ENCODE measurements at places on chromosomes 7 and 10. TPM values are rescaled to one million over a fixed set of nuclear protein-coding genes. Genes with fewer than 3 reads are reported as not detected.

DNA sequence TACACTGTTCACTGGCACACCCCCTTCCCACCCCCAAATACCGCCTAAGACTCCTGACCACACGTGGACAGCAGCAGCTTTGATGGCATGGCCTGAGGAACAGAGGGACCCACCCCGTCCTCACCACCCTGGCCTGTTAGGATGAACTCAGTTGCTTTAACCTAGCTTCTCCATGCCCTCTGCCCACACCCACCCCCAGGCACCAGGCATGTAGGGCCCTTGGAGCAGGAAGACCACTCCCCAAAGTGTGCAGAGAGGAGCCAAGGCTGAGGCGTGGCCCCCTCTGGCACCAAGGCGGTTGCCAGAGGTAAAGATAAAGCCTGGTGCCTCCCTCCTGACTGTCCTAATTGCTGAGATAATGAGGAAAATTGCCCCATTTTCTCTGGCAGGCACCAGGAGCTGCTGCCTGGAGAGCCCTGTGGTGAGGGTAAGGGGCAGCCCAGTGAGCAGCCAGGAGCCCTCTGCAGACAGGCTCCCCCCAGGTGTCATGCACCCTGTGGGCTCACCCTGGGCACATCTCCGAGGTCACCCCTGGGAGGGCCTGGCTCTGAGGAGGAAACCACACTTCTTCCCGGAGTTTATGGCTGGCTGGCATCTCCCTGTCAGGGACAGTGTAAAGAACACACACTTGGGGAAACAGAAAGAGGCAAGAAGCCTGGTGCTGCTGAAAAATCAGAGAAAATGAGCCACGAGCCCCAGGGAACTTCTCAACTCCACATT is 47.7 kb downstream of the LRRC20 start:
- H3K4me1 ChIP-seq, result peaks cover 17% of the 10 kb centered on the region
- H3K27me3 ChIP-seq, result no peaks in the 10 kb centered on the region
- no peak overlapping the region for H3K27ac ChIP-seq
- no peak overlapping the region for H3K4me3 ChIP-seq

DNA sequence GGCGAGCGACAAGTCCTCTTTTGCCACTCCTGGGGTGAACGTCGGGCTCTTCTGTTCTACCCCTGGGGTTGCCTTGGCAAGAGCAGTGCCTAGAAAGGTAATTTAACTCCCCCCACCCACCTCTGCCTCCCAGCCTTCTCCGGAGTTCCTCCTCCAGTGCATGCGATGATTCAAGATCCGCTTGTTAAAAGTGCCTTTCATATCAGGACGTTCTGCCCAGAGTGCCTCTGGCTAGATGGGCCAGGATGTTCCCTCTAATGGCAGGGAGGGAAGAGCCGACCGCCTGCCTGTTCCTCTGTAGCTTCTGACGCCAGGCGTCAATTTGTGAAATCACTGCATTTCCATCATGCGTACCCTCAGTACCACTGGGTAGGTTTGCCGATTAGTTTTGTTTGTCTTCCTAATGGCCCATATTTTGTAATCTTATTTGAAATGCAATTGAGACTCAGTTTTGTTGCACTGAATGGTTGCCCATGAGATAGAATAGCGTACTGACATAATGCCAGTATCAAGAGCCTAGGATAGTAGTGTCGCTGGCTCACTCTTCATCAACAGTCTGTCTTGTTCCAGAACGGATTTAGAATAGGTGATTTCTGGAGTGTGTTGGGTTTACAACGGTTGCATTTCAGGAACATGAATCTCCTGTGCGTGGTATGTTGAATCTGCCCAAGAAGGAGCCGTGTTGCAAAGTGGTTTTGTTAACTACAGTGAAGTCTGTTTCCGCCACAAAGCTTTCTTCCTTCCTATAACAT is 13.5 kb downstream of the ECHDC3 start:
- no peak overlapping the region for H3K27ac ChIP-seq
- H3K4me1 ChIP-seq, result peaks cover 5% of the 10 kb centered on the region
- H3K27me3 ChIP-seq, result no peaks in the 10 kb centered on the region
- no peaks in the 10 kb centered on the region for H3K36me3 ChIP-seq

DNA sequence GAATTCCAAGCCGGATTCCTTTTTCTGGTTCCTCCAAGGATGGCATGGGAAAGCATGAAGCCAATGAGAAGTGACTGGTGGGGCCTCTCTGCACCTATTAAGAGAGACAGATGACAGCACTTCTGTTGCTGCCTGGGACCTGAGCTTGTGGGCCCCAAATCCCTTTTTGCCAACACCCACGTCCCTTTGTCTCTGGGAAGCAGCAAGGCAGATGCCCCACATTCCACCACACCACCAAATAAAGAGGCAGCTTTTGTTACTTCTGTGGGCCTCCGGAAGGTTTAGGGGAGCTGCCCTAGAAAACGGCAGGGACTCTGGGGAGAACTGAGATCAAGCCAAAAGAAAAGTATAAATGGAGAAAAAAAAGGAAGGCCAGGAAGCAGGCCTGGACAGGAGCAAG is 3.4 kb downstream of the CCDC136 start:
- H3K27me3 ChIP-seq, result peaks cover 3% of the 10 kb centered on the region
- peaks cover 2% of the 10 kb centered on the region for H3K4me1 ChIP-seq
- no peak overlapping the region for H3K4me3 ChIP-seq
- DNase-seq, result no peak
- H3K36me3 ChIP-seq, result no peaks in the 10 kb centered on the region

DNA sequence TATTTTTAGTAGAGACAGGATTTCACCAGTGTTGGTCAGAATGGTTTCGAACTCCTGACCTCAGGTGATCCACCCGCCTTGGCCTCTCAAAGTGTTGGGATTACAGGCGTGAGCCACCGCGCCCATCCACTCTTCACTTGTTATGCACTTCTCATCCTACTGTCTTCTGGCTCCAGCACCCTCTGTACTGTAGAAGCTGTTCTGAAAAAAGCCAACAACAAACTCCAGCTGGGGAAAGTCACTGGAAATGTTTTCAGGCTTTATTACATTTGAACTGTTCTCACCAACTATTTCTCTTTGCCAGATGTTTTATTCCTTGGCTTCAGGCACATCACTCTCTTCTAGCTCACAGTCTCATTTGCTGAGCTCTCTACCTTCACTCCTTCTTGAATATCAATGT is 122.5 kb upstream of the EGR2 start:
- no peak for DNase-seq
- H3K27ac ChIP-seq, result no peak overlapping the region
- H3K4me1 ChIP-seq, result peaks cover 2% of the 10 kb centered on the region
- H3K27me3 ChIP-seq, result peaks cover 17% of the 10 kb centered on the region
- no peak overlapping the region for H3K4me3 ChIP-seq

DNA sequence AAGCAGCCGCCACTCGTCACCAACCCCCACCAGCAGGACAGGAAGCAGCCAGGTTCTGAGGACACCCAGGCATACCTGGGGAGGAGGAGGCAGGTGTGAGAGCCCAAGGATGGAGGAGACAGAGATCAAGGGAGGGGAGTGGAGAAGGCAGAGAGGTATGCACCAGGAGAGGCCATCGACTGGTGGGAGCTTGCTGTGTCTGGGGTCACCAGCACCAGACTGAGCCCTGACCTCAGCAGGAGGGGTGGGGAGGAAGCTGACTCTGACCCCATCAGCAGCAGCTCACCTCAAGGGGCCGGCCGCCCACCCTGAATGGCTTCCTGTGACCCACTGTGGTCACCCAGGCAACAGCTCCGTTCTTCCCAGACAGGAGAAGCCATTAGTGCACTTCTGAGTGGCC is 7.8 kb downstream of the VIPR2 start:
- H3K27ac ChIP-seq, result no peak overlapping the region
- H3K4me1 ChIP-seq, result no peaks in the 10 kb centered on the region
- no peak overlapping the region for H3K4me3 ChIP-seq
- no peak for DNase-seq

- H3K27me3 ChIP-seq, result peaks cover 4% of the 10 kb centered on the region
- no peak overlapping the region for H3K27ac ChIP-seq
- H3K4me1 ChIP-seq, result no peaks in the 10 kb centered on the region
- no peak for DNase-seq
- H3K36me3 ChIP-seq, result no peaks in the 10 kb centered on the region
Measured at GRCh38 chr10:61623161-61623560, 39.6 kb upstream of the CABCOCO1 start.

DNA sequence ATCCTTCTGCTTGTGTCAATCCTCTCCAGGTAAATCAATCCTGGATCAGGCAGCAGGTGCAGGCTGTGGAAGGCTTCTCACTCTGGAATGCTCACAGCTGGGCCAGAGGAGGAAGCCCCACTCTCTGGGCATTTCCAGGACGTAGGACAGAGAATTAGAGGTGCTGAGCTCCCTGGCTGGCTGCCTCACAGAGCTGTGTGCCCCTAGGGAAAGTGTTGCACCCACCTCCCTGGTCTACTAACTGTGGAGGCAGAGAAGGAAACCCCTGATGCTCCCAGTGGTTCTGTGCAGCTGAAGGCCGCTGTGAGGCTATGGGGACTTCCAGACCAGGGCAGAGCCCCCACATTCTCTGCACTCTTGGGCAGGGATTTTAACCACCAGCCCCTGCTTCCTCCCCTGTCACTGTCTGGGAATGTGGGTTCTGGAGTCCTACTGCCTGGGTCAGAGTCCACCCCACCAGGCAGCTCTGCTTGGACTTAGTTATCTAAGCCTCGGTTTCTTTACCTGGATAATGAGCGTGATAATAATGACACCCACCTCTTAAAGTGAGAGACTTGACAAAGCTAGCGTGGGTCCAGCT is 73.5 kb upstream of the EEPD1 start:
- no peaks in the 10 kb centered on the region for H3K4me1 ChIP-seq
- H3K4me3 ChIP-seq, result no peak overlapping the region
- H3K27ac ChIP-seq, result no peak overlapping the region
- H3K27me3 ChIP-seq, result no peaks in the 10 kb centered on the region
- DNase-seq, result no peak

DNA sequence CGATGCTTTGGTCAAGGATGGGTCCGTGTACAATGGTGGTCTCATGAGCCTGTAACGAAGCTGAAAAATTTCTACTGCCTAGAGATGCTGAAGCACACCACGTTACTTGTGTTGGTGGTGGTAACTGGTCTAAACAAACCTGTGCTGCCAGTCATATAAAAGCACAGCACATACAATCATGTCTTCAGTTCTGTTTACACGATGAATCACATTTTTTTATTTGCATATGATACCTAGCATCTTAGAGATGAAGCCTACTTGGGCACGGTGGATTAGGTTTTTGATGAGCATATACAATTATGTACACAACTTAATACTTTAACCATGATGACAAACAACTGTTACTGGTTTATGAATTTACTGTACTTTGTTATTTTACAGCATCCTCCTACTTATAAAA is 201.0 kb downstream of the ZMYND11 start:
- no peak overlapping the region for H3K27ac ChIP-seq
- no peak for DNase-seq
- H3K4me1 ChIP-seq, result peaks cover 16% of the 10 kb centered on the region
- H3K36me3 ChIP-seq, result no peaks in the 10 kb centered on the region
- H3K4me3 ChIP-seq, result no peak overlapping the region

- H3K27ac ChIP-seq, result peak overlapping the region; percentile 99
- peaks cover 22% of the 10 kb centered on the region for H3K4me1 ChIP-seq
- peaks cover 20% of the 10 kb centered on the region for H3K36me3 ChIP-seq
Measured at GRCh38 chr7:149125189-149125862, 798 bp downstream of the ZNF425 start.

GRCh38 chr7:105958012-105958411 is 5.1 kb upstream of the CDHR3 start:
- H3K4me3 ChIP-seq, result no peak overlapping the region
- H3K27ac ChIP-seq, result no peak overlapping the region
- H3K36me3 ChIP-seq, result no peaks in the 10 kb centered on the region

DNA sequence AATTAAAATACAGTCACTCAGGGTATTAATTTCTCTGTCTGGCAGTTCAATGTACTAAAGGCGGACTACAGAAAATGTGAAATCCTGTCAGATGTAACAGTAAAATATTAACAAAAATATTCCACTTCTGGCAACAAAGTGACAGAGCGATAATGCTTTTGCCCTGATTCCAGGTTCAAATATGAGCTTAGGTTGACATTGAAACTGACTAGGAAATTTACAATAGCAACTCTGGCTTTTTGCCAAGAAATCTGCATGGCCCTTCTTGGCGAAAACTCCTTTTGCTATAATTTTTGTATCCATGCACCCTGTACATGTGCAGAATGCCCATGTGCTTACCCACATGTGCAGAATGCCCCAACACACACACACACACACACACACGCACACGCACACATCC is 552.2 kb downstream of the MDFIC start:
- H3K4me1 ChIP-seq, result peaks cover 6% of the 10 kb centered on the region
- no peak for DNase-seq

- no peak overlapping the region for H3K4me3 ChIP-seq
- DNase-seq, result no peak
- H3K27me3 ChIP-seq, result peaks cover 35% of the 10 kb centered on the region
Measured at GRCh38 chr10:117007080-117007479, 2.1 kb upstream of the SHTN1 start.

DNA sequence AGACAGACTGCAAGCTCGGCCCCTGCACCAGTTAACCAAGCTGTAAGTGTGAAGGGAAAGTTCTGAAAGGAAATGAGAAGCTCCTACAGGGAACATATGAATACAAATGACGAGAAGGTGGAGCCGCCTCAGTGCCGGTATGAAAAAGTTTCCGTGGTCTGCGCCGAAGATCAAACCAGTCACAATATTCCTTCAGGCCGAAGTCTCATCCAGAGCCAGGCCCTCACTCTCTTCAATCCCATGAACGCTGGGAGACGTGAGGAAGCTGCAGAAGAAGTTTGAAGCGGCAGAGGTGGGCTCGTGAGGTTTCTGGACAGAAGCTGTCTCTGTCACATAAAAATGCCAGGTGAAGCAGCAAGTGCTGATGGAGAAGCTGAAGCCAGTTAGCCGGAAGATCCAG is 71.9 kb downstream of the CFAP46 start:
- DNase-seq, result no peak
- no peaks in the 10 kb centered on the region for H3K36me3 ChIP-seq
- no peak overlapping the region for H3K4me3 ChIP-seq

- no peaks in the 10 kb centered on the region for H3K27me3 ChIP-seq
- no peaks in the 10 kb centered on the region for H3K36me3 ChIP-seq
- H3K4me1 ChIP-seq, result peaks cover 12% of the 10 kb centered on the region
- H3K4me3 ChIP-seq, result no peak overlapping the region
Measured at GRCh38 chr10:103663802-103664201, 170.3 kb downstream of the NEURL1 start.

DNA sequence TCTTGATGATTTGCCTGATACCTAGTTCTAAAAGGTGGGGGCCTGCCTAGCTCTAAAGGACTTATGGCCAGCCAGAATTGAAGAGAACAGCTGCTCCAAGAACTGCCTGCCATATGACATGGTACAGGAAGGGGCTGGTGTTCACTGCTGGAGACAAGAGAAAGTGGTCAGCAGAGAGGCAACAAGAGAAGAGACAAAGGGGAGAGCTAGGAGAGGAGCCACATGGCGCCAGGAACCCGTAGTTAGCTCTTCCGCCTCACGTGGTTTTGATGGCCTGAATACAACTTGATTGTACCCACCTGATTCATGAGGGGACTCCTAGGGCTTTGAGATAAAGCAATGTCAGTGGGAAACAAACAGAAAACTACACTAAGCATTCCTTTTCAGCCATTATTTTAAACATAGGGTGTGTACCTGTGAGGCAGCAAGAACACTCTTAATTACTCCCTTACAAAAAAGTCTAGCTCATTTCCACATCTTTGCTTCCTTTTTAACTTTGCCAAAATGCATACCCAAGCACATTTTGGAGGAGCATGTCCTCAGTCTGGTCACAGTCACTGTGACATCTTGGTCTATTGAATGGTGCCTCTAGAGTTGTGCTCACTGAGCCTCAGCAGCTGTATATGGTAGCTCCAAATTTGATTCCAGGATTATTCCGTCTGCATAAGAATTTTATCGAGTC is 71.6 kb downstream of the CCDC71L start:
- H3K27me3 ChIP-seq, result peaks cover 1% of the 10 kb centered on the region

Gene FFAR4
- not detected for total RNA-seq

Gene JAKMIP3
- total RNA-seq, result 0.40 TPM

Gene HOGA1
- not detected for total RNA-seq

Gene RET
- total RNA-seq, result 0.36 TPM

Gene RBP3
- not detected for total RNA-seq

Gene TMEM273
- total RNA-seq, result 0.72 TPM

Gene PON1
- total RNA-seq, result not detected

Gene PDZD7
- 0.37 TPM for total RNA-seq
